Fibroblast of mammary gland (primary cell): ENCODE measurements at places on chromosomes 5 and 9.

GRCh38 chr5:173304591-173304988 is 23.6 kb downstream of the STC2 start:
- DNase-seq: no peak

GRCh38 chr9:4211806-4212205 is 88.1 kb downstream of the GLIS3 start:
- DNase-seq: no peak

- DNase-seq: peak; percentile 77
These were observed 48.9 kb upstream of the SLC2A8 start for GRCh38 chr9:127347831-127348776.

DNA sequence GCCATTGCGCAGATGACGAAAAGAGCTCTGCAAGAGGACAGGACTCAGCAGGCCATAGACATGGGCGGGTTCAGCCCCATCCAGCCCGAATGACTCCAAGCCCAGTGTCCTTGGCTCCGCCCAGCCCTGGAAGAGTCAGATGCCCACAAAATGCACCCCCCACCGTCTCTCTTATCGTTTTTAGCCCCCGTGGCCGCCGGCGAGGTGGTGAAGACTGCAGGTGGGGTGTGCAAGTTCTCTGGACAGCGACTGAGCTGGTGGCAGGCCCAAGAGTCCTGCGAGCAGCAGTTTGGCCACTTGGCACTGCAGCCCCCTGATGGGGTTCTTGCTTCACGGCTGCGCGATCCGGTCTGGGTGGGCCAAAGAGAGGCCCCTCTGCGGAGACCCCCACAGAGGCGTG is 2.1 kb downstream of the ADGRD2 start:
- DNase-seq: no peak

GRCh38 chr5:168683247-168683926 is 104.2 kb upstream of the PANK3 start:
- no peak for DNase-seq

GRCh38 chr5:31855134-31856040 is 216.5 kb downstream of the PDZD2 start:
- DNase-seq: no peak

GRCh38 chr5:39424736-39425637 is at the start of gene DAB2:
Gene DAB2 (minus strand): TSS chr5:39424980. CDS start chr5:39394320, 30,660 bp downstream.
- peak; percentile 96 for DNase-seq

DNA sequence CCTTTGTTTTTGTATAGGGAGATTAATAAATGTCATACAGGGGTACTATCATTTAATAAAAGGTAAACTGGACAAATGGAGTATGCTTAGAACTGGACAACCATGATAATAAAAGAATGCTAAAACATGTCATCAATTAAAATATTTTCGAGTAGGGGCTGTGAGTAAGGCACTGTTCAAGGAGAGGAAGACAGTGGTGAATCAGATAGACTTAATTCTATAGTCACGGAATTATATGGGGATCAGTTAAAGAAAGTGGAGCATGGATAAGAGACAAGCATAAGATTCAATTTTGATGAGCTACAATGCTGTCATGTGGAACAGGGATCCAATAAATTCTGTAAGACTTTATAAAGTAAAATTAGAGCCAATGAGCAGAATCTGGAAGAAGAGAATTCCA is 104.5 kb downstream of the HMHB1 start:
- DNase-seq: peak; percentile 48

- no peak for DNase-seq
These were observed 9.8 kb downstream of the ACTL7B start for GRCh38 chr9:108845947-108846346.

GRCh38 chr9:125487842-125488241 is 219.2 kb downstream of the MAPKAP1 start:
- no peak for DNase-seq

GRCh38 chr5:168562279-168562678 is 16.9 kb downstream of the PANK3 start:
- no peak for DNase-seq

- DNase-seq: peak; percentile 88
These were observed 40.2 kb downstream of the RXRA start for GRCh38 chr9:134366223-134367031.

GRCh38 chr5:135857630-135858311 is 23.3 kb downstream of the SLC25A48 start:
- no peak for DNase-seq

- DNase-seq: no peak
These were observed 181.3 kb downstream of the SNCAIP start for GRCh38 chr5:122493091-122494021.

GRCh38 chr9:4111233-4112008 is 188.4 kb downstream of the GLIS3 start:
- peak; percentile 65 for DNase-seq

DNA sequence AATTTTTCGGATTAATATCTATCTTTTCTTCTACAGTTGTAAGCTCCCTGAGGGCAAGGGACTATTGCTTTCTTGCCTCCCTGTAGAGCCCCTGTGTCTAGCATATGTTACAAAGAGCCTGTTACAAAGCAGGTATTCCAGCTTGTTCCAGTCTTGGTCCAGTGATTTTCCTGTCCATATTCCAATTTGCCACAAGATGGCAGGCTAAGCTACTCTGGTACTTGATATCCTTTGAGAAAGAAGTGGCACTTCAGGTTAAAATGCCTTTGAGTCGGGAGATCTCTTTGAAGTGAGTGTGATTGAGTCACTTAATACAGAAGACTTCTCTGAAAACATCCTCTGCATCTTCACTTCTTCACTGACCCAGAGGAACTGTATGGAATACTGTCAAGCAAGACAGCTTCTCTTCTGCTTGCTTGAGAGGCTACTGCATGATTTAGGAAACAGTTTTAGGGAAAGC is 24.5 kb downstream of the CAVIN4 start:
- DNase-seq: peak; percentile 61

GRCh38 chr5:9207817-9208418 is 338.0 kb downstream of the SEMA5A start:
- peak; percentile 76 for DNase-seq

GRCh38 chr9:124255222-124255621 is 2.5 kb upstream of the NEK6 start:
- no peak for DNase-seq

- DNase-seq: no peak
These were observed 165.1 kb downstream of the CACNA1B start for GRCh38 chr9:138042640-138043039.

DNA sequence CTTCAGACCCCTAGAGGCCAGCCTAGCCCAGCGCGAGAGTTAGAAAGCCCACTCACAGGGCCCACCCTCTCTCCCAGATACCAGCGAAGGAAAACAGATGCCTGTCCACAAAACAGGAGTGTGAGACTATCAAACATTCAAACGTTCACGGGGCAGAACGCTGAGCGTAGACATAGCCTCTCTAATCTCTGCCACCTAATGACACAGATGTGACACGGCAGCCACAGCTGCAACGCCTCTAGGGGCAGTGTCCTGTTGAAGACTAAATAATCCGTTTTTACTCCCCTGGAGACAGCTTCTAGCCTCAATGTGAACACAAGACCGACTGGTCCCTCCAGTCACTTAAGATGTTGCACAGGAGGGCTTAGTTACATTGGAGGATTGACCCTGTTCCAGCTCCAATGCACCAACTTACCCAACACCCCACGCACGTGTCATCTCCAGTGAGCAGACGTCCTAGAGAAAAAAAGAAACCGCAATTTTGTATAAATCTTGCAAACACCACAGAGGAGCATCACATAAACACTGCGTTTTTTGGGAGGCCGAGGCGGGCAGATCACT is 14.3 kb downstream of the DIPK1B start:
- DNase-seq: peak; percentile 32

DNA sequence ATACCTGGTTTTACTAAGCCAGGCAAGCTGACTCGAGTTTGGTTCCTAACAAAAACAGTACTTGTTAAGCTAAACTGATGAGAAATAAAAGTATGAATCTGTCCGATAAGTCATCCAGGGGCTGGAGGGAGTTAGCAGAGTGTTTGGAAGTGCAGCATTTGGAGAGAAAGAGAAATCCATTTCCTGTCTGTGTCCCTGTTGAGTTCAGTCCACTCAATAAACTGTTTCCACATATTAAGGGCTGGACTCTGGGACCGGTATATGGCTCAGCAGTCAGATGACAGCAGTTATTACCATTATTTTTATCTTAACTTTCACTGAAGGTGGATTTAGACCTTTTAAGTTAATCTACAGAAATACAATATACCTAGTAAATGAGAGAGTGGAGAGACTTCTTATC is 130.6 kb upstream of the ADRA1B start:
- DNase-seq: peak; percentile 67

DNA sequence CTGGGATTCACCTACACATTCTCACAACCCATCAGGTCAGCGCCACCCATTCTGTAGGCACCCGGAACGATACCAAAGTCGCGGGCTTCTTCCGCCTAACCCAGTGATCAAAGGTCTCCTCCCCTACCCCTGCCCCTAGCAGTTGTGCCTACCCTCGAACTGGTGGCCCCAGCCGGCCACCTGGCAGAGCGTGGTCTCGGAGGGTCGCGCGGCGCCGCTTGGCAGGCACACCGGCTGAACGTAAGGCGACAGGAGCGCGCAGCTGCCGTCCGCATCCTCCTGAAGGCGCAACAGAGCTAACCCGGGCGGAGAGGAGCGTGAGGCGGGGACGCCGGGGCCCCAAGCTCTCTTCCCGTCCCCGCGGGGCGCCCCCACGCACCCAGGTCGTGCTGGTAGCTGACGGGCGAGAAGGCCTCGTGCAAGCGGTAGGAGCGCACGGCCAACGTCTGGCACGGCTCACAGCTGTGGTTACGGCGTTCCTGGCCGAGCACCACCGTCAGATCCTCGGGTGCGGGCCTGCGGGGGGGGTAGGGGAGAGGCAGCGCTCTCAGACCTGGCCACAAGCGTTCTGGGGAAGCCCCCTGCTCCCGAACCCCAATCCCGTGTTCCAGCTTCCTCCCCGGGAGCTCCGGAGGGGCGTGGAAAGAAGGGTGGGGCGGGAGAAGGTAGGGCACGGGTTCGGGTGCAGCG is 2.8 kb upstream of the PFN3 start:
- no peak for DNase-seq

- DNase-seq: no peak
These were observed 138.6 kb upstream of the TSLP start for GRCh38 chr5:110932755-110933488.

DNA sequence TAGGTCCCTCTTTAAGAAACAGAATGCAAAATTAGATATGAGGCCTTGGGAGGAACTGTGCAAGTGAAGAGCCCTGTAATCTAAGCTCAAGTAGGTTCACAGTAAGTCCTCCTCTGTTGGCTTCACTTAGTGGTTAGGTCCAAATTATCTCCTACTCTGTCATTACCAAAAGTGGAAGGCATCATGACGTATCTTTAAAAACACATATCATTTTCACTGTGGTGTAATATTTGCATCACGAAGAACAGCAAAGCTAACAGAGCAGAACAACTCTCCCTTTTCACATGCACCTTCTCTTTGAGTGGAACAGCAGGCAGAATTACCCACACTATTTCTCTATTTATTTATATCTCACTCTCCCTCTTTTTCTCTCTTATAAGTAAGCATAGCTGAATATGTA is 240.5 kb upstream of the CCNH start:
- no peak for DNase-seq

DNA sequence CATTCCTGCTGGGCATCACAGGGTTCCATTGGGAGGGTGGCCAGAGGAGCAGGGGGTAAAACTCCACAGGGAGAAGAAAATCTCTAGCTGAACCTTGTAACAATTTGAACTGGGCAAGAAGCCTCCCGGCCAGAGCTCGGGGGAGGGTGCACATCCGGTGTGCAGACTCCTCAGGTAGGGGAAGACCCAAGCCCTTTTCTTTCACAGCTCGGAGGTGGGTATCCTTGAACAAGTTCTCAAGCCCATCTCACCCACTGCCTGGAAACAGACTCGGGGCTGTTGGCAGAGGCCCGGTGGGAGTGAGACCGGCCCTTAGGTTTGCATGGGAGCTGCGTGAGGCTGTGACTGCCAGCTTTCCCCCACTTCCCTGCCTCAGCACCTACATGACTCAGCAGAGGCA is 111.5 kb upstream of the IL7R start:
- DNase-seq: no peak

DNA sequence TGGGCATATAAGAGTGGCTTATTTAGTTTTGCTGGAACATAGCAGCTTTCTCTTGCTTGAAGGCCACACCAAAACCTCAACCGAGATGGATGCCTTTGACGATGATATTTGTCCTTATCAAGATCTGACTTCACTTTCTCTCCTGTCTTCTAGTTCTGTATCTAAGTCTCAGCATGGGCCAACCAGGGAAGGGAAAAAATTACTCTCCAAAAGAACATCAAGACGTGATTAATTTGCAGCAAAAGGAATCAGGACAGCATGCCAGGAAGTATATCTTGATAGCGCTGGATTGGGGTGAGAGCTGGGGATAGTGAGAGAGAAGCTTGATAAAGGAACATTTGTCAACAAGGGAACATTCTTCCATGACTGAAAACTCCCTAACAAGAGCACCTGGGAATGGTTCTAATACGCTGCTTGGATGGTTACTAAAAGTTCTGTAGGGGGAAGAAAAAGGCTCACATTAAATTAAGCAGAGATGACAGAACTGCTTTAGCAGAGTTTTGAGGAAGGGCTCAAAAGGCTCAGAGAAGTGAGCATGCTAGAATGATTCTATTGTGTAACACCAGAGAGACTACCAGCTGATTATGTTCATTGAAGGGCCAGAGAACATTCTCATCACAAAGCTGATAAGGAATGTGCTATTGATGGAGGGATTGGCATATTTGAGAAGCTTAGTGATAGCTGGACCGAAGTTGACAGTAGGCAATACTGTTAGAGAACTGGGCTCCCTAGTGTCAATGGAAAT is 21.6 kb upstream of the ANXA1 start:
- DNase-seq: no peak

DNA sequence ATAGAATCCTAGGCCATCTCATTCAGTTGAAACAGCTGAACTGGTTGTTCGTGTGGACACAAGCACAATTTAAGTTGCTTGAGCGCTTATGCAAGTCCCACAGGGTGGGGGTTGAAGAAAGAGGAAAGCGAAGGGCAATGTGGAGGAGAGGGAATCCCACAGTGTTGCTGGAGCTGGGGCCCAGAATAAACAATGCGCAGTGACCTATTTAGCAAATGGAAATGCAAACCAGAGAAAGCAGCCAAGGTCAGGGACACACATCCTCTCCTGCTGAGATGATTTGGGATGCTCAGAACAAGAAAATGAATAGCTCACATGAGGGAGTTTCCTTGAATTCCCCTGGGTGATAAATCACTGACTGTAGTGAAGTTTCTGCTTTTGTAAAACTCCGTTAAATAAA is 838.3 kb downstream of the TLE4 start:
- peak; percentile 34 for DNase-seq
